ENCODE measurements at places on chromosomes 6 and 20.

DNA sequence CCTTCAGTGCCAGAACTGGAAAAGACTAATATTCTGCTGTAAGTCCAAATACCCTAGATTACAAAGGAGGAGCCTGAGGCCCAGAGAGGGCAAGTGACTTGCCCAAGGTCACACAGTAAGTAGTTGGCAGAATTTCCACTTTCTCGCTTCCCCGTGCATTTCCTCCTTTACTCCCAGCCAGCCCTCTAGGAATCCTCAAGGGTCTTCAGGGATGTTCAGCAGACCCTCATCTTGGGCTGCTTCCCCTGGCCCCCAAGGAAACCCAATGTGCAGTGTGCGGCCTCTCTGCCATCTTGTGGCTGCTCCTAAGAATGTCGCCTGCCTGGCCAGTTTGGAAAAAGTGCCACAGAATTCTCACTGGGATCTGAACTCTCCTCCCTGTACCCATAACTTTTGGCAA is 217.7 kb upstream of the LRFN2 start:
- no peak for DNase-seq

DNA sequence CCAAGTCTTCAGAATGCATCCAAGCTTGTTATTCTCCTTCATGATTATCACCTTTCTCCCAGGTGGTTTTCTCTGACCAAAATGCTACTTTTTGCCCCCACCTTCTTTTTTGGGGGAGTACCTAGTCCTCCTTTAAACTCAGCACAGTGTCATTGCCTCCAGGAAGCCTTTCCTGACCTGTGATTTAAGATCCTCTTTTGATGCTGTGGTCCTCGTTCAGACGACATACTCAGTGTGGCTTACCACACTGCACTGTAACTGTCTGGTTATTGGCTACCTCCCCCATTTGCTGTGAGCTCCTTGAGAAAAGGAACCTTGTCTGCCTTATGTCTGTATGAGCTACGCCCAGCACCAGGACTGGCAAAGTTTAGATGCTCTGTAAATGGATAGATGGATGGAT is 14.6 kb downstream of the SAYSD1 start:
- no peak for DNase-seq

DNA sequence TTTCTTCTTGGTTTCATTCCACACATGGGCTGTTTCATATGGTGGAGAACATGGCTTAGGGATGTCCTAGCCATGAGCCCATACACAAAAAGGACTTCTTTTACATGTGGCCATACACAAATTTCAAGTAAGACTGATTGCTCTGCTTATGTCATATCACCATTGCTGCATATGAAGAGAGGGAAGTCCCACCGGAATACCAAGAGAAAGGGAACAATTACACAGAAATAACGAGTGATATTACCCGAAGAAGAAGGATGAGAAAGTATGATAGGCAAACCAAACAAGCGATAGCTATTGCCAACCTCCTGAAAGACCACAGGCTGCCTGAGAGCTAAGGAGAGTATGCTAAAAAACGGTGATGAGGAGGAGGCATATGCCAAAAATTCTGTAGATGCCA is 70.5 kb upstream of the TNFRSF21 start:
- DNase-seq: no peak

DNA sequence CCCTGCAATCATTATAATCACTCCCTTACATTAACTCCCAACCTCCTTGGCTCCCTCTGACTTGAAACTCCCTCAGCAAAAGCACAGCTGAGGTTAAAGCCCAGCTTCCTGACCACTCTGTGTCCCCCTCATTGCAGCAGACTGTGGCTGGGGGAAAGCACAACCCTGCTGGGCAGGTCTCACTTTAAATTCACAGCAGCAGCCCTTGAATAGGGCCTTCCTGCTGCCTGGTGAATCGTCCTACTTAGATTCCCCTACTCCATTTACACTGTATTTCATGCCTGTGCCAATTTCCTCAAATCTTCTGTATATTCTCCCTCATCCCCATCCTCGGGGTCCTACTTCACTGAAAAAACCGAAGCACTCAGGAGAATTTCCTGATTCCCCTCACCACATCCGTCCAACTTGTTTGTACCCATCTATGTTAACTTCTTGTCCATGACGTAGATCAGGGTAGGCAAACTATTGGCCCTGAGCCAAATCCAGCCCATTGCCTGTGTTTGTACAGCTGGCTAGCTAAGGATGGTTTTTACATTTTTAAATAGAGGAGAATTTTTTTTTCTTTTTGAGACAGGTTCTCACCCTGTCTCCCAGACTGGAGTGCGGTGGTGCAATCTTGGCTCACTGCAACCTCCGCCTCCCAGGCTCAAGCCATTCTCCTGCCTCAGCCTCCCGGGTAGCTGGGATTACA is 31.5 kb upstream of the GCM1 start:
- peak; percentile 83 for DNase-seq

DNA sequence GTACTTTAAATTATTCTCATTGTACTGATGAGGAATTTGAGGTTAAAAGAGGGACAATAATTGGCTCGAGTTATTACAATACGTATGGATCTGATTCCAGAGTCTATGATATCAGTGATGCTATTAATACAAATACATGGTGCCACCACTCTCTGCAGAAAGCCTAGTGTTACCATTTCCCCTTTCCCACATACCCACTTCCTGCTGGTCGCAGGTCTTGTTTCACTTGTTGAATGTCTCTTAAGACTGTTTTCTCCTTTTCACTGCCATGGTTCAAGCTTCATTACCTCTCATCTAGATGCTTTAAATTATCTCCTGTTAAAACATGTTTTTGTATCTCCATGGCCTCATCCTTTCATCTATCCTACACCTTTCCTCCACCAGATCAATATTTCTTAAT is 62.0 kb downstream of the FHL5 start:
- no peak for DNase-seq

DNA sequence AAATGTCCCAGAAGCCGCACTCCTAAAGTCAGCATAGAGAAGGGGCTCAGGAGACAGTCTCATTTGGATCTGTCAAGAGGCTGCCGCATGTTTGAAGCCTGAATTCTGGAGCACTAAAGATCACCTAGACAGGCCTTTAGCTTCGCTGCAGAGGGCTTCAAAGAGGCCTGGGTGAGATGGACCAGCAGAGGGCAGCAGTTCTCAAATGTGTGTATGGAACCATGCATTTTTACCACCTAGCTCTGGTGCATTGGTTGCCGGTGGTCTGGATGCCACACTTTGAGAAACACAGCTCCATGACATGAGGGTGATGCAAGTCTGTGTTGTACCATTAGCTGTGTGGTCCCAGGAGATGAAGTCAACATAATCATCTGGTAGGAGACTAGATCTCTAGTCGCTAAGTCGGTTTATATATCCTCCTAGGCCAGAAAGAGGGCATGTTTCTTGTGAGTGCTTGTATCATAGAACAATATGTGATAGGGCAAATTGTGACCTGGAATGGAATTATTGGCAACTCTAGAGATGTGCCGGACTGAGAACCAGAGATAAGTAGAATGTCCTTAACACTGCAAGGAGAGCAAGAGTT is 64.8 kb downstream of the KIAA0319 start:
- DNase-seq: peak; percentile 53

GRCh38 chr6:108260126-108260808 is 573 bp downstream of the SNX3 start:
- DNase-seq: peak; percentile 44

DNA sequence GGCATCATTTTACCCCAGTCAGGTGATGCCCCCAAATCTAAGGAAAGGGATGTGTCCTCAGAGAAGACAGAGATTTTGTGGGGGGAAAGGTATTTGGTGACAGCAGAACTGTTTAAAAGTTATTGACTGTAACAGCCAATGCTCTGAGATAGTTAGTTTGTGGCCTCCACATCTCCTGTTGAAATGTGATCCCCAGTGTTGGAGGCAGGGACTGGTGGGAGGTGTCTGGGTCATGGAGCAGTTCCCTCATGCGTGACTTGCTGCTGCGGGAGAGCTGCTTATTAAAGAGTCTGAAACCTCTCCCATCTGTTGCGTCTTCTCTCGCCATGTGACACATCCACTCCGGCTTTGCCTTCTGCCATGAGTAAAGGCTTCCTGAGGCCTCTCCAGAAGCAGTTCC is 282.8 kb upstream of the FOXQ1 start:
- DNase-seq: no peak

DNA sequence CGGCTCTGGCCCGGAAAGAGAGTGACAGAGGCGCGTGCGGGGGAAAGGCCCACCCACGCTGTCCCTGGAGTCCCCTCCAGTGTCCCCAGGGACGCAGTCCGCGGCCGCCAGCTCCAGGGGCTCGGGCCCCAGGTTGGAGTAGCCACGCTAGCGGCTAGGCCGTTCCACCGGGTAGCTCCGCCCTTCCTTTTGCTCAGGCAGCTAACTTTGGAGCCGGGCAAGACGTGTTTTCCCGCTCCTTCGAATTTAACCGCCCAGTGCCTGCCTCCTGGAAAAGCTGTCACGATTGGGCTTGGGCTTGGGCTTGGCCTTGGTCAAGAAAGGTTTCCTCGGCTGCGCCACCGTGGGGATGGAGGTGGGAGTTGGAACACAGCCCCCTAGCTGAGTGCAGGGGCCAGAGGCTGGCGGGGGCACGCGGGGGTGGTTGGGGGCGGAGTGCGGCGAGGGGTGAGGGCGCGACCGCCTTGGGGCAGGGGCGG is 4.7 kb downstream of the LINC00237 start:
- DNase-seq: no peak

DNA sequence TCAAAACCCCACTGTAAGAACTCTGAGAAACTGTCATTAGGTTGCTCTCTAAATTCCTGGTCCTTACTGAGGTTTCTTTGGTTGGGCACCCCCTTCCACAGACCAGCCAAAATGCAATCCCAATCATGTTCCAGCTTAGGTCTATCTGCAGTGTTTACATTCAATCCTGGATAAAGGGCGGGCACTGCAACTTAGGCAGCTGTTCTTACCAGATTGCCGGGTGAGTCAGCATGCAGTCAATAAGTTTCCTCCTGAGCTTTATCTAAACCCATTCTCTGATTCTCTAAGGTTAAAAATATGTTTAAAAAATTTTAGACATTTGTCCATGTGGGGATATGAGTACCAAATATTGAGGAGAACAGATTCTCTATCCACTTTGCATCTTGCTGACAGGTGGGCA is 197.8 kb downstream of the HAO1 start:
- peak; percentile 68 for DNase-seq

GRCh38 chr6:35897036-35897435 is 23.9 kb downstream of the SRPK1 start:
- DNase-seq: no peak

GRCh38 chr6:69265090-69265489 is 531.7 kb downstream of the LMBRD1 start:
- no peak for DNase-seq

DNA sequence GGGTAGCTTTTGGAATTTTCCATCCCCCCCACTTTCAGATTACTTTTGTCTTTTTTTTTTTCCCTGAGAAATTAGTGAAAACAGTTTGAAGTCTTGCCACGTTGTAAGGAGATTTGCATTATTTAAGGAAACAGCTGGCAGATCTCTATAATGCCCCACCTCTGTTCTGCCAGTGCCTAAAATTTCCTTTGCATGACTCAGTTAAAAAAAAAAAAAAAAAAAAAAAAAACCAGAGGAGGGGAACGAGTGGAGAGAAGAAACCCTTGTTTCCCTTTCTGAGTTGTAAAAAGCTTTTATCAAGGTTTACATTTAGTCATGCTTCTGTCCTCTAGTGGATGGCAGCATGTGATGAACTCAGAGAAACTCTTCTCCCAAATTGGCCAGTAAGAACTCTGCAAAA is 33.5 kb downstream of the CARMIL1 start:
- DNase-seq: peak; percentile 25

DNA sequence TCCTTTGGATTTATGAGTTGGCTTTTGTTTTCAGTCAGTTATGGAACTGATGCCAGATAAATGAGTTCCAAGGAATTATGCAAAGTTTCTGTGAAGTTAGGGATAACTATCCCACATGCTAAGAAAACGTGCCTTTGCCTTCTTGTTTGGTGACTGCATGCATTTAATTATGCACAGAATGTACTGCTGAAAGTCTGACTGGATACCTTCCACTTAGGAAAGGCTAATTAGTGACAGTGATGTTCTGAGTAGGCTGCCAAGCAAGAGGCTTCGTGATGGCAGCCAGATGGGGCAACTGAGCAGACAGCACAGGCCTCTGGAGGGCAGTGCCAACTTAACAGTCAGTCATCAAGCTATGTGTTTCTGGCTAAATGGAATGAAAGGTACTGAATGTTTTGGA is 289.9 kb downstream of the CD109 start:
- DNase-seq: no peak

DNA sequence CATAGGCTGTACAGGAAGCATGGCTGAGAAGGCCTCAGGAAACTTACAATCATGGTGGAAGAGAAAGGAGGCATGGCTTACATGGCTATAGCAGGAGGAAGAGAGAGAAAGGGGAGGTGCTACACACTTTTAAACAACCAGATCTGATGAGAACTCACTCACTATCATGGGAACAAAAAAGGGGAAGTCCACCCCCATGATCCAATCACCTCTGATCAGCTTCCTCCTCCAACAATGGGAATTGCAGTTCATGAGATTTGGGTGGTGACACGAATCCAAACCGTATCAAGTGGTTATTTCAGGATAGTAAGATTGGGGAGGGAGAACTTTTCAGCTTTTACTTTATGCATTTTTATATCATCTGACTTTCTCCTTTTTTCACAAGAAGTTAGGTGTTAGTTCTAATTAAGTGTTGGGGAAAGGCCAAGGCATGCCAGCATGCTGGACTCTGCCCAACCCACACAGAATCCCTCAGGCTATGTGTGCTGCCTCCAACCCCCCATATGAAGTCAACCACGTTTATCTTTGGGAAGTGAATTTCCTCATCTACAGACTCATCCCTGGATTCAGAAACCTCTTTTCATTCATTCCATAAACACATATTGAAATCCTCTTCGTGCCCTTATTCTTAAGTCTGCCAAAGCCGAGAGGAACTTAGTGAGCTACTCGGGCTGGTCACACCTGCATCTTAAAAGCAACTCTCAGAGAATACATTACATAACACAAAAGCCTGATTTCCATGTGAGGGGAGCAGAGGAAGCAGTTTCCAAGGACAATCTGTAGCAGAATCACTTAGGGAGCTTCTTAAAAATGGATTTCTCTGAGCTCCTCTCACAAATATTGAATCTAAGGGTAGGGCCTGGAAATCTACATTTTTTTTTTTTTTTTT is 16.7 kb upstream of the CLIC5 start:
- no peak for DNase-seq

DNA sequence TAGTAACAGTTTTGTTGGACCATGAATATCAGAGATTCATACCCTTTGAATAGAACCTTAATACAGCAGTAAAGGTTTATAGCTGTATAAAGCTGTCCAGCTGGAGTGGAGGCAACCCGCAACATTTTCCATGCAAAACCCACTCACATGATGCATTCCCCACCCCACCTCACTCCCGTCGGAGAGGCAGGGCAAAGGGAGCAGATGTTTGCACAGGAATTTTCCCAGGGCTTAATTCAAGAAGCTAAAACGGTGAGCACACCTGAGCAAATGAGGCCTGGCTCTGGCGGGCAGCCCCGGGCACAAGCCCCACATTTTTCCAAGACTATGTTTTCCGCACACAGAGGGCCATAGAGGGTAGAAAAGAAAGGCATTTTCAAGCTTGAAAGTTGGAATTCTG is 191.7 kb downstream of the FOXC1 start:
- DNase-seq: no peak

DNA sequence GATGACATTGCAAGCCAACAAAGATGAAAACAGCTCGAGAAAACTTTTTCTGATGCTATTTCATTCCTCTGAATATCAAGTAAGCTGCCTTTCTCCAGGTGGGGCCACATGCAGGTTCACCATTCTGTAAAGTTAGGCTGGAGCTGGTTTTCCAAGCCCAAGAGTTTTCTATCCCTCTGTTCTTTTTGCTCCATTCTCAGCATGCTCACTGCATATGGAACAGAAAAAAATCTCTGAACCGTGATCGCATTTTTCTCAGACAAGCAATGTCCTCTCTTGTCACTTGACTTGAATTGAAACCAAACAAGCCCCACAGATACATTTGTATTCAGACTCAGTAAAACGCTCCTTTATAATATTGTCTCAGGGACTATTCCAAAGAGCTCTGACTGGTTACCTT is 451.6 kb downstream of the FRK start:
- DNase-seq: no peak

All from iris pigment epithelial cell (primary cell).